ENCODE measurements at places on chromosomes 3 and 15.

DNA sequence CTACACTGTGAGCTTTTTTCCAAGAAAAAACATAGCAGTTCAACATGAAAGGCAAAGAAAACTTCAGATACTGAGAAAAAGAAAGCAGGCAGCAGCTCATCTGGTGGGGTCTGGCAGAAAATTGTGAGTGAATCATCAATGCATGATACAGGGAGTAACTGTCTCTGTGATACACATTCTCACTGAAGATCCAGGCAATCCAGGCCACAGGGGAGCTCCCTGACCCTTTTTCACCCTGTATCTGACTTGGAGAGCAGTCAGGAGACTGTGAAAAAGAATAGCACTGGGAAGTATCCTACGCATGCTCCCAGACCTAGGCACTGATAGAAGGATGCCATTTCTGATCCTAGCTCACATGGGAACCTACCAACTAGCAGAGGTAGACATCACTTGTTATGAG, 269.8 kb downstream of the MBNL1 start:
- no peak for DNase-seq

GRCh38 chr3:169513672-169514071, 149.8 kb downstream of the MECOM start:
- DNase-seq = no peak

DNA sequence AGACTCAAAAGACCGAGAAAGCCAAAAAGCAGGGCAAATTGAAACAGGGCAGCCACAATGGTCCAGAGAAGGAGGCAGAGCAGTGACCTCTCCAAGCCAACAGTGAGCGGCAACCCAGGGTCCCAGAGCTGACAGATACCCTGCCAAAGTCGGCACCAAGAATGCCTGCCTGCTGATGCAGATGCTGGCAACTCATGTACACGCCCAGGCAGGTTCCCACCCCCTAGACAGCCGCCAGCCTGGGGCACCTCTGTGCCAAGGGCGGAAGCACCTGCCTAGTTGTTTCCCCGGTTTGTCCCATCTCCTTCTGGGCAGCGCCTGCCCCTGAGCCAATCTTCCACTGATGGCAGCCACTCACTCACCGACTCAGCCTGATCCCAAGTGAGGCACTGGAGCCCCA, 22.1 kb downstream of the KLHL25 start:
- no peak for DNase-seq

DNA sequence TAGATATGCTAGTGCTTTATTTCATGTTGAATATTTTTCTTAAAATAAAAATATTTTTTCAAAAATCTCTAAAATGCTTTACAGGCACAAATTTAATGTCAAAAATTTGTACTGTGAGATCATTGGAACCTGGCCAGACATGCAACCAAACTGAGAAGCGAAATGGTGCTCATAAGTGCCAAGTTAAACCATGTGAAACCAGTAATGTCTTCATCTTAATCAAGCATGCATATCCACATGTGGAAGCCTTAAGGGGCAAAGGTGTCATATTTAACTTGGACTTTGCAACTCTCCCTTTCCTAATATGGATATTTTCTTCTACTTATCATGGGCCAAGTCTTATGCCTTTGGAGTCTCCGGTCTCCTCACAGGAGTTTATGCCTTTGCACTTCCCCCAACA, 208.9 kb upstream of the COL8A1 start:
- no peak for DNase-seq

DNA sequence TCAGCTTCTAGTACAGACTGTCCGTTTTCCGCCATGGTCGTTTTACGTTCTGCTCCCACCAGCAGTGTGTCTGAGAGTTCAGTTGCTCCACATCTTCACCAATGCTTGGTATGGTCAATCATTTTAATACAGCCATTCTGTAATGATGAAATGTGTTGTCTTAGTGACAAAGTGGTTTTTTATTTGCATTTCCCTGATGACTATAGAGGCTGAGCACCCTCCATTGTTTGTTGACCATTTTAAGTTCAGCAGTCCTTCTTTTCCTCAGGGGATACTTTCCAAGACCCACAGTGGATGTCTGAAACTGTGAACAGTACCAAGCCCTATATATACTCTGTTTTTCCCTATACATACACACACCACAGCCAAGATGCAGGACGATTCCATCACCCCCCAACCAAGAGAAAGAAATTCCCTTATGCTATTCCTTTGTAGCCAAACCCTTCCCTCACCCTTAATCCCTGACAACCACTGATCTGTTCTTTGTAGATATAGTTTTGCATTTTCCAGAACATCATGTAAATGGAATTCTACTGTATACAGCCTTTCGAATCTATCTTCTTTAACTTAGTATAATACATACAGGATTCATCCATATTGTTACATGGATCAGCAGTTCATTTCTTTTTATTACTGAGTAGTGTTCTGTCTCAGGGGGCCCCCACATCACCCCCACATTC, 55.9 kb downstream of the C3orf20 start:
- DNase-seq = no peak

- DNase-seq = no peak
Measured at GRCh38 chr3:127457094-127457475, 133.4 kb downstream of the TPRA1 start.

DNA sequence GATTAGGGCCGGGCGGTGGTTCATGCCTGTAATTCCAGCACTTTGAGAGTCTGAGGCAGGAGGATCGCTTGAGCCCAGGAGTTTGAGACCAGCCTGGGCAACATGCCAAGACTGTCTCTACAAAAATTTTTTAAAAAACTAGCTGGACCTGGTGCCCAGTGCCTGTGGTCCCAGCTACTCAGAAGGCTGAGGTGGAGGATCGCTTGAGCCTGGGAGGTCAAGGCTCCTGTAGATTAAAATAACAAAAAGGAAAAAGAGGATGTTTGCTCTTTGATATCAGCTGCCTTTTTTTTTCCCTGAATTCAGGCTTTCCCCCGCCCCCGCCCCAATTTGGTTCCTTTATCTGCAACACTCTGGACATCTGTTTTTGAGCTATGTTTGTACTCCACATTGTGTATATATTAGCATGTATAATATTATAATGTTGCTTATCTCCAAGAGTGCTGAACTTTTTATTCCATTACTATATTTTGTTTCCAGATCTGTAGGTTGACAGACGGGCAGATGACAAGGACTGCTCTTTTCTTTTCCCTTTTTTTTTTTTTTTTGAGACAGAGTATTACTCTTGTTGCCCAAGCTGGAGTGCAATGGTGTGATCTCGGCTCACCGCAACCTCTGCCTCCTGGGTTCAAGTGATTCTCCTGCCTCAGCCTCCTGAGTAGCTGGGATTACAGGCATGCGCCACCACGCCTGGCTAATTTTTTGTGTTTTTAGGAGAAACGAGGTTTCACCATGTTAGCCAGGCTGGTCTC, 4.6 kb downstream of the SNAP23 start:
- DNase-seq = no peak

GRCh38 chr3:166123576-166123975, 286.4 kb upstream of the BCHE start:
- no peak for DNase-seq

GRCh38 chr15:96147267-96147666, 183.2 kb upstream of the NR2F2 start:
- no peak for DNase-seq

GRCh38 chr3:51434746-51435327, 43.8 kb downstream of the RBM15B start:
- DNase-seq = peak; percentile 45

- no peak for DNase-seq
Measured at GRCh38 chr3:82157952-82158351, 396.5 kb upstream of the GBE1 start.

DNA sequence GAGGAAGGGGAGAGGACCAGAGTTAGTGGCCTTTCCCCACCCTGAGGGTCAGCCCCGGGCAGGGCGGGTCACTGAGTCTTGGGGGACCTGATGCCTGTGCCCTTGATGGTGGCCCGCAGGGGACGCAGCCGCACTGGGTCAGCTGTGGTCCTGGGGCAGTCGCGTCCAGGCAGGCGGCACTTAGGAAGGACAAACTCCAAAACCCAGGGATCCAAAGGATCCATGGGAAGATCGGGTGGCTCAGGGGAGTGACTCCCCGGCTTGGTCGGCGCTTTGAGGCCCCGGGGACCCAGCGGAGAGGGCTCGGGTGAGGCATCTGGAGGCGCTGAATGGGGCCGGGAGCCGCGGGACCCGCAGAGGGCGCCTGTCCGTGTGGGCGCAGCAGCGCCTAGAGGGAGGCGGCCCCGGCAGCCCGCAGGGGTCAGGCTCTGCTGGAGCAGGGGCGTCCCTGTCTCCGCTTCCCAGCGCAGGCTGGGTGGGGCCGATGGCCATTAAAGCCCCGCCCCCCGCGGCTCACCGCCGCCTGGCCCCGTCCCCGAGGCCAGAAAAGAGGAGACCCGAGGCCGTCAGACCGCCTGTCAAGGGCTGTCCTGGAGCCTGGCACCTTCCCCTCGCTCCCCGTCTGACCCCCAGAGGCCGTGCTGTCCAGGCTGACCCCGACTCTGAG, 17.5 kb downstream of the CIDEC start:
- no peak for DNase-seq

DNA sequence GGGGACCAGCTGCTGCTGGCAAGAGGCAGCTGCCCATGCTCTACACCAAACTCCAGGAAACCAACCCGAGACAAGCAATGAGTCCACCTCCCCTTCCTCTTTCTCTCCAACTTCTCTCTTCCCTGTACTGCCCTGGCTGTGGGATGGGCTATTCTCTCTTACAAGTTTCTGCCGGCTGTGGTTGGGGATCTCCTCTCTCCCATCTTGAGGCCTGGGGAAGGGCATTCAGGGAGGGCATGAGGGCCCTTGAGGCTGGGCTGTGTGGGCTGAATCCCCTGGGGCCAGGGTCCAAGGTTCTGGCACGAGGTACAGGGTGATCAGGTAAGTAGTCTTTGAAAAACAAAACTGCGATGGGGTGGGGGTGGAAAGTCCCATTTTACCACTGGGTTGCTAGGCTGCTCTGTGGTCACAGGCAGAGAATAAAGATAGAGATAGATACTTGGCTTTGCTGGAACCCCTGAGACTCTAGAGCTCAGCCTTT, 32.3 kb upstream of the CTSH start:
- DNase-seq = peak; percentile 60

GRCh38 chr15:25931851-25932250, 68.7 kb upstream of the ATP10A start:
- no peak for DNase-seq

GRCh38 chr3:37768107-37768809, 93.4 kb upstream of the CTDSPL start:
- DNase-seq = no peak
